ENCODE measurements at places on chromosomes 12 and 14.

DNA sequence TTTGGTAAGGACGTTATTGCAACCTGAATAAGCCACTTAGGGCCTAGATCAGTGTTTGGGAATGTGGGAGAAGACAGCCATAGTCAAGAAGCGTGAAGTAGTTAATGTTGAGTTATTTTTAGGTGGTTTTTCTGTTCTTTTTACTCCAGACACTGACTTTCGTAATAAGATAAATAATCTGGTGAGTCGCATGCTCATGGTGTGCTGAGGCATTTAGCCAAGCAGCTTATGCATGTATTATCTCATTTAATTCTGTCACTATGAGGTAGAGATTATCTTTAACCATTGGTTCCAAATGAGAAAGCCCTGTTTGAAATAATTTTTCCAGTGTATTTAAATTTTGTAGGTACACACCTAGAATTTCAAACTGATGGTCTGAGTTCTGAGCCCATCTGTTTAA is 67.3 kb downstream of the RCOR1 start:
- no peak for DNase-seq

GRCh38 chr14:59677771-59678231 is 101.2 kb upstream of the CCDC175 start:
- DNase-seq, result no peak

- no peak for DNase-seq
Measured at GRCh38 chr14:74571441-74571841, 40.6 kb downstream of the LTBP2 start.

- no peak for DNase-seq
Measured at GRCh38 chr14:52349731-52350130, 35.6 kb downstream of the PTGER2 start.

DNA sequence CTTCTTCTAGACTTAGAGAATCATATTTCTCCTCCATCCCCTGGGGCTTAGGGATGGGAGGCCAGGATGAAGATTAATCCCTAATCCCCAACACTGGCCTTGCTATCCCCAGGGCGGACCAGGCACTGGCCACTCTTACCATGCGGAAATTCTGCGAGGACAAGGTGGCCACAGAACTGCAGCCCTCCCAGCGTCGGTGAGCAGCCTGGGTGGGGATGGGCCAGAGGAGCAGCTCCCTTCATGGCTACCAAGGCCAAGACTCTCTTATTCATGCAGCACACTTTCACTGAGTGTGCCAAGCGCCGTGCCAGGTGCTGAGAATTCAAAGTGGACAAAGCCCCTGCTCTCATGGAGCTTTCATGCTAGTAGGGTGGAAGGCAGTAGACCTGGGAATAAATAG is 7.0 kb downstream of the TNS2 start:
- DNase-seq, result no peak

- DNase-seq, result no peak
Measured at GRCh38 chr12:41521872-41522379, 333.8 kb downstream of the PDZRN4 start.

- no peak for DNase-seq
Measured at GRCh38 chr12:32255588-32255987, 143.8 kb upstream of the FGD4 start.

DNA sequence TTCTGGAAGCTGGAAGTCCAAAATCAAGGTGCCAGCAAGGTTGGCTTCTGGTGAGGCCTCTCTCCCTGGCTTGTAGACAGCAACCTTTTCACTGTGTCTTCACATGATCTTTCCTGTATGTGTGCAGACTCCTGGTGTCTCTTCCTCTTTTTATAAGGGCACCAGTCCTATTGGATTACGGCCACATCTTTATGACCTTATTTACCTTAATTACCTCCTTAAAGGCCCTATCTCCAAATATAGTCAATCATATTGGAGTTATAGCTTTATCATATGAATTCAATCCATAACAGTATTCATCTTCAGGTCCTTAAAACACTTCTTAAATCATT is 21.2 kb upstream of the GARIN2 start:
- no peak for DNase-seq

DNA sequence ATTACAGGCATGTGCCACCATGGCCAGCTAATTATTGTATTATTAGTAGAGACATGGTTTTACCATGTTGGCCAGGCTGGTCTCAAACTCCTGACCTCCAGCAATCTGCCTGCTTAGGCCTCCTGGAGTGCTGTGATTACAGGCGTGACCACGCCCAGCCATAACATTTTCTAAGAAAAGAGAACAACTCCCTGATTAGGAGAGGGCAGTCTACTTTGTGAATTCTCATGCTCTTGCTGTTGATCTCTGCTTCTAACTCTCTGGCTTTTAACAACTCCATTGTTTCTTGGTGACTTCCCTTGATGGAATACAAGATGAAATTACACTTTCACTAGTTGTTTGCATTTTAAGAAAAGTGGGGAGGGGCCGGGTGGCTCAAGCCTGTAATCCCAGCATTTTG is 33.6 kb downstream of the SSH1 start:
- no peak for DNase-seq

- no peak for DNase-seq
Measured at GRCh38 chr14:79781882-79782281, 429.4 kb downstream of the DIO2 start.

DNA sequence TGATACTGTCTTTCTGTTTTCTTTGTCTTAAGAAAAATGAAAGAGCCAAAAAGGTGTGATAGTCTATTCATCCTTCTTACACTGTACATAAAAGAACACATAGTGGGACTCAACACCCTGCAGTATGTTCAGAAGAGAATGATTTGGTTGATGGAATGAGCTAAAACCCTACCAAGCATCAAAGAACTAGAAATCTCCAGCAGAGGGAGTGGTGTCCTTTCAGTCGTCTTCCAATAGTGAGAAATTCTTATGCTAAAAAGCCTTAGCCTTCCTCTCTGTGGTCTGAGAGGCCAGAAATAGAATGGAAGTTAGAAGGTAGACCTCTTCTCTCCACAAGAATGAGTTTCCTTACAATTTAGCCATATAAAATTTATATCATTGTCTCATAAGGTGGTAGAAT is 393.4 kb upstream of the SEL1L start:
- no peak for DNase-seq

GRCh38 chr12:27549236-27549800 is 25.3 kb downstream of the PPFIBP1 start:
- no peak for DNase-seq

GRCh38 chr12:59570145-59570544 is 25.7 kb upstream of the SLC16A7 start:
- DNase-seq, result no peak

Measured in stimulated activated CD8-positive, alpha-beta memory T cell treated with anti-CD3 and anti-CD28 coated beads, Interleukin-2, amount 100 ng/mL, for 1 hour (primary cell).